NCI-H187 (cell line): ENCODE measurements at places on chromosomes 2 and 18.

DNA sequence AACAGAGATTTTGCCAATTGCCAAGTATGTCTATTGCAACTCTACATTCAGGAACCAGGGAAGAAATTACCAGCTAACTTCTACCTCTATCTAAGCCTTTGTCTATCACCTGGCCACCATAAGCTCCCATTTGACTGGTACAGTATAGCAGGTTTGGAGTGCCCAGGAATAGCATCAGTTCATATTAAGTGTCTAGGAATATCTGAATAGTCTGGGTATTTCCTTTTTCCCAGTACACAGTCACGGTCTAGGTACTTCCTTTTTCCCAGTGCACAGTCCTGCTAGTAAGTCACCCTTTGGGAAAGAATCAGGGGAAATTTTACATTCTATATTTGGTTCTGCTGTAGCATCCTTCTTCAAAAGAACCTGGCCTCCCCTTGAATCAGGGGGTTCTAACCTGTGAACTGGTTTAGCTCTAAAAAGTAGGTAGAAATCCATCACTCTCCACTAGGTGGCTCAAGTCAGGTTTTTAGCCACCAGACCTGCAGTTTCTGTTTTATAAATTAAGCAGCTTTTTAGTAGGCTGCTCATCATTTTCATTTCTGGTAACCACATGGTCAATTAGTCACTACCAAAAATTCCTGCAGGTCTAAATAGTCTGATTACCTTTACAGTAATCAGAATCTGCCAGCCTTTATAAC, 49.3 kb upstream of the DNAJC10 start:
- DNase-seq, result no peak

GRCh38 chr2:26605195-26605998, 35.8 kb downstream of the CIB4 start:
- no peak for DNase-seq

- DNase-seq, result no peak
Measured at GRCh38 chr18:35506024-35506712, 8.4 kb upstream of the INO80C start.

DNA sequence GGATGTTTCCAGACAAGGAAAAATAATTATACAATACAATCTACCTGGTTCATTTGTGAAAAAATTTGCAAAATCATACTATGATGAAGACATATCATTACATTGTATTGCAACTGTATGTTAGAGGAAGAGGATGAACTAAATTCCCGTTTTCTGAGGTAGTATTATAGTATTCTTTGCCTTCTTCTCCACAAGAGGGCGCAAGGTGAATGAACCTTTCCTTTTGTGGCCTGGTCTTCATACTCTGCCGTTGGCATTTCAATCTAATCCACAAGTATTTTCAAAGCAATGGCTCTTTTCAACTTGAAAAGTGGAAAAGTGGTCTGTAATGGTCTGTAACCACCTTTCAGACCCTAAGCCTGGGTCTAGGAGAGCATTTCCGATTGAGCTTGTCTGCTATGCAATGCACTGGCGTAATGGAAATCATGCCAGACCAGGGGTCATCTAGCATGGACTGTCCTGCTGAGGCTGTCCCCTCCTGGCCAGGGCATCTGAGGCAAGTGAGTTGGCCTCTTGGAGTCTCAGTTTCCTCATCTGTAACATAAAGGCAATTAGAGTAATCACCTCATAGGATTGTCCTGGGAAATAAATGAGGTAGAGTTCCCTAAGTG, 30.8 kb upstream of the ZNF396 start:
- DNase-seq, result peak; percentile 28

GRCh38 chr2:207483477-207483876, 46.3 kb upstream of the CREB1 start:
- DNase-seq, result no peak

GRCh38 chr2:232229911-232230310, 148.6 kb upstream of the ALPP start:
- DNase-seq, result no peak

DNA sequence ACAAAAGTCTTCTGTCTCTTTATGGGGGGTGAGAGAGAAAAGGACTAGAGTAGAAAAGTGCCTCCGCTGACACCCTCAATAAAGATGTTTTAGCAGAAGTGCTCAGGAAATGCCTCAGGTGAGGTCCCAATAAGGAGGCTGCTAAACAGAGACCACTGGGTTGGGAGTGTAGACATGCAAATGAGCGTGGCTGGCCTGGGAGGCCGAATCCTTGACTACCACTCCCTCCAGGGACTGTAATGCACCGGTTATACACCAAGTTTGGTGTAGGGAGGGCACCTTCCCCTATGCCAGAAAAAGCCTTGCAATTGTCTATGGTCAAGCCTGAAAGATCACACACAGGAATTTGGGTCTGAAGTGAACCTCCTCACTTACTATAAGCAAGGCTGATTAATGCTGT, 1.8 kb downstream of the TMX3 start:
- DNase-seq, result no peak

- DNase-seq, result no peak
Measured at GRCh38 chr2:234451852-234452625, 44.8 kb downstream of the ARL4C start.

DNA sequence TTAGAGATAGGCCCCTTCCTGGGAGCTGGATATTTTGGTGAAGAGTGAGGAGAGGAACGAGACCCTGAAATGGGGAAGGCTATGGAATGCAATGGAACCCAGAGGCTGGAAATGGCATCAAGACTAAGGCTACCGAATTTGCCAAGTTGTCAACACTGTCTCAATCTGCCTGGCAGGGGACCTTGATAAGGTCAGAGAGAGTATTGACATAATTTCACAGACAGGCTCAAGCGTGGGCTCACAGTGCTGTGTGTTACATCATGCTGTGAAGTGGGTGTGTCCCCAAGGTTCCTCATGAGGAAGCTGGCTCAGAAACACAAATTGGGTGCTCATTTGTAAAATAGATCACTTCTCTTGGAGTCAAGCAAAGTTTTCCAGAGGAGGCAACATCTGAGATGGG, 51.8 kb upstream of the CYRIA start:
- DNase-seq, result no peak

DNA sequence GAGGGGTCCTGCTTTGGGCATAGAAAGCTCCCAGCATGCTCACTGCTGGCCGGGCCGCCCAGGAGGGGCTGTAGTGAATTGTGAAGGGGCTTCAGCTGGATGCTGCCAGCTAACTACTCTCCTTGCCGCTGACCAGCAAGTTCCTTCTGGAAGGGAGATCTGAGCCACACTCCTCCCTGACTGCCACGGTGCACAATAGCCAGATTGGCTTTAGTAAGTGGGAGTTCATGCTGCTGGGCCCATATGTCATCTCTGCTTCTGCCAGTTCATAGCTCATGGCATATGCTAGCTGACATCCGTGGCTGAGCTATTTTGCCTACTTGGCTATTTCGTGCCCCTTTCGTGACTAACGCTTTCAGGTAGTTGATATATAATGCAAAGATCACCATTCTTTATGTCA, 51.6 kb upstream of the ROCK2 start:
- DNase-seq, result no peak

DNA sequence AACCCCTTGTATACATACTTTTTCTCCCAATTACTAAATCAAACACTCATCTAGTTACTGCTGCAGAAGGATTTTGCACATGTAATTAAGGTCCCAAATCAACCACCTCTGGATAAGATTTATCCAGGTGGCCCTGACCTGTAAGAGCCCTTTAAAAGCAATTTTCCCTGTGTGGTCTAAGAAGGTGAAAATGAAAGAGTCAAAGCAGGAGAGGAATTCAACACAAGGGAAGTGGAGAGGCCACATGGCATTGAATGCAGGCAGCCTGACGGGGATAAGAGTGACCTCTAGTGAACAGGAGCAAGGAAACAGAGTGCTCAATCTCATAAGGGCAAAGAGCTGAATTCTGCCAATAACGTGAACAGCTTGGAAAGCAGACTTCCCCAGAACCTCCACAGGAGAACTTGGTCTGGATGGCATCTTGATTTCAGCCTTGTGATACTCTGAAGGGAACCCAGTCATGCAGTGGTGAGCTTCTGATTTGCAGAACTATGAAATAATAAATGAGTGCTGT, 27.2 kb downstream of the PPP3R1 start:
- no peak for DNase-seq
